ENCODE measurements at places on chromosomes 4 and X.

- no peak for DNase-seq
These were observed 833 bp downstream of the FGD1 start for GRCh38 chrX:54494989-54495813.

- no peak for DNase-seq
These were observed 31.5 kb downstream of the SLC9A7 start for GRCh38 chrX:46727441-46727840.

DNA sequence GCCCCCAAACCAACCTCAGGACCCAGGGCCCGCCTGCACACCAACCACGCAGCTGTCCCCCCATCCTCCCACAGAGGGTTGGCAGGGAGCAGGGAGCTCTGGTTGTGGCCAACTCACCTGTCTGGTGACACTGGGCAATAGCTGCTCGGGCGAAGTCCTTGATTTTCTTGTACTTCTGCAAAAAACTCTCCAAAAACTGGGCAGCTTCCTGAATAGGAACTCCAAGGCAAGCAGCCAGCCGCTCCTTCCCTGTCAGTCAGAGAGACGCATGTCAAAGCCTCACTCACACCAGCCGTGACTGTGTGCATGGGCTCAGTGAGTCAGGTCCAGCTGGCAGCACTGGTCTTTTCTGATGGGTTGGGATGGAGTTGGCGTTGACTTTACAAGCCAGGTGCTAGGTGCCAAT is 26.4 kb downstream of the NAT8L start:
- DNase-seq, result no peak

DNA sequence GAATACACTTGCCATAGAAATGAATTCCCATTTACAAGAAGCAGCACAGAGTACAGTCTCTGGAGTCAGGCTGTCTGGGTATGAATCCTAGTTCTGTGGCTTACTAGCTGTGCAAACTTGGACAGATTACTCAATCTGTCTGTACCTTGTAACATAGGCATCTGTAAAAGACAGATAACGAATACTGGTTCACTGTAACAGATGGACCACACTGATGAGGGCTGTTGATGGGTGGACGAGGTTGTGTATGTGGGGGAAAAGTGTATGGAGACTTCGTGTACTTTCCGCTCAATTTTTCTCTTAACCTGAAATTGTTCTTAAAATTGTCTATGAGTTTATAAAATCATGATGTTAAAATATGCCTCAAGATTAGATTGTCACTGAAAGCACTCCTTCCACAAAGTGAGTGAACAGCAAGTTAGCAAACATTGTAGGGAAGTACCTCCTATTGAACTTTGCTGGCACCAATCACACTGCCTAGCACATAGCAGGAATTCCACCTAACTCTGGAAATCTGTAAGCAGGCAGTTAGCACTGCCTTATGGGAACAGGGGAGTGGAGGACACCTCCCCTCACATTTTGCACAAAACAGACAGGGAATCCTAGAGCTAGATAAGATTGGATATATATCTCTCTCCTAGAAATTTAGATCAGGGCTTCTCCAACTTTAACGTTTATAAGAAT is 6.5 kb upstream of the EXOSC9 start:
- no peak for DNase-seq

All from GM10248 (cell line).